ENCODE measurements at places on chromosomes 3 and 15.
A peak's percentile ranks its signal among the peaks of the same experiment; 100 is the strongest.

DNA sequence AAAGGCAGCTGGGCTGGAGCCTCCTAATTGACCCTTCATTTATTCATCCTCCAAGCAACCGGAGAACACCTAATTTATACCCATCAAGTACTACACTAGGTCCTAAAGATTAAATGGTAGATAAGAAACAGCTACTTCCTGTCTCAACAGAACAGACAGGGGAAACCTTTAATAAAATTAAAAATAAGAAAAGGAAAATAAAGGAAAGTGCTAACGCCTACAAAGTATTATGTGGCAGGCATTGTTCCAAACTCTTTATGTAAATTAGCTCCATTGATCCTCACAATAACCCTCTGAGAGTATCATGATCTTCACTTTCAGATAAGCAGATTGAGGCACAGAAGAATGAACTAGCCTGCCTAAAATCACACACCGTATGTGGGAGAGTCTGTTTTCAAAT, 139.5 kb downstream of the CNTN6 start:
- DNase-seq, result no peak

GRCh38 chr3:3802046-3802445, 2.8 kb downstream of the LRRN1 start:
- no peak for DNase-seq

GRCh38 chr3:11152301-11152700, 2.0 kb upstream of the HRH1 start:
- DNase-seq, result no peak

GRCh38 chr3:123884203-123884831, at the start of gene MYLK:
Gene MYLK (minus strand): TSS chr3:123884332. CDS start chr3:123793841, 90,491 bp downstream.
- DNase-seq, result peak; percentile 84

- no peak for DNase-seq
Measured at GRCh38 chr15:60901647-60902046, 327.5 kb downstream of the RORA start.

DNA sequence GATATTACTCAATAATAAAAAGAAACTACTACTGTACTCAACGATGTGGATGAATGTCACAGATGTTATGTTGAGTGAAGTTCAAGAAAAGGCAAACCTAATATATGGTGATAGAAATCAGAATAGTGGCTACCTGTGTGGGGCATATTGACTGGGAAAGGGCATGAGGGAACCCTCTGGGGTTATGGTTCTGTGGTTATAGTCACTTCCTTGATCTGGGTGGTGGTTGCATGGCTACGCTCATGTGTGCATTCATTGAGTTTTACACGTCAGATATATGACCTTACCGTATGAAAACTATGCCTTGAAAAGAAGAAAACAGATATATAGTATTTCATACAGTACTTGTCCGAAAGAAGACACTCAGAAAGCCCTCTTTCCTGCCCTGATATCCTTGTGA, 331.0 kb upstream of the LRRFIP2 start:
- no peak for DNase-seq

DNA sequence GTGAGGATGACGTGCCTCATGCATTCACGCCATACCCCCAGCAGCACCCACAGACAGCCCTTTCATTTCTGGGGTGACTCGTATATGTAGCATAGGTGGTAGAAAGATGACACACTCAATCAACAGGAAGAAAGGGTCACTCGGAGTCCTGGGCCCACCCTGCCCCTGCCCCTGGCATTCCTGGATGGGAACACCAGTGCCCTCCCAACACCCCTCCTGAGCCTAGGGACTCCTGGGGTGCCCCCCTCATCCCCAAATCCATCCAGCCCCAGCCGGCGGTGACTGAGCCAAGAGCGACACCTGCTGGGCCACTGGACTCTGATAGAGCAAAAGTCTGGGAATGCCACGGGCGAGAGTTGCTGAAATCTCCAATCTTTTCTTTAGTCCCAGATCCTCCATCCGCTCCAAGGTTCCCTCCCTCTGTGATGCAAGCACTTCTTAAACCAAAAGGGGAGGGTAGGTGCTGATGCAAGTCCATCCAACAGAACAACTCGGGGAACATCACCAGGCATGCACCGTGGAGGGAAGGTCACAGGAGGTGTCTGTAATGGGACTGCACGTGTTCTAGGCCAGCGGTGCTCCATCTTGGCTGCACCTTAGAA, 31.1 kb downstream of the ACAN start:
- DNase-seq, result no peak

DNA sequence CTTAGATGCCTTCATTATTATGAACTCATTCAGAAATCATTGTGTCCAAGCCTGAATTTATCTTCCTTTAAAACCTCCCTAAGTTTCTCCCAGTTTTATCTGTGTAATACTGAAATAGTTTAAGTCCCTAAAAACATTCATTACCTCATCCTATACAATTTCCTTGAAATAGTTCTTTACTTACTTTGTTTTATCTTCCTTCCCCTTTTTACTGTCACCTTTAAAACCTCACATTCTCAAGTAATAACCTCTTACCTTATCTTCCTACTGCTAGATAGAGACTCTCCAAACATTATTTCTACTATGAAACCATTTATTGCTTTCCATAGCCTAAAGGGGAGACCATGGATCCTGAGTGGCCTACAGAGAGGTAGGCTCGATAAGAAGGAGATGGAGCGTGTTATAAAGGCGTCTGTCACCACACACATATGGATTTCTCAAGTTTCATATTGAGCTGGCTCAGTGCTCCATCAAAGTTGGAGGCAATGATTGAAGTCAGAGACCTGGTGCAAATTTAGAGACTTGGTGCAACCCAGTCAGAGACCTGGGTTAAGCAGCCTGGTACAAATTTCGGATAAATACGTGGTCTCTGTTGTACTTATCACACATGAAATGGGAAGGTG, 140.4 kb downstream of the NFKBIZ start:
- no peak for DNase-seq

DNA sequence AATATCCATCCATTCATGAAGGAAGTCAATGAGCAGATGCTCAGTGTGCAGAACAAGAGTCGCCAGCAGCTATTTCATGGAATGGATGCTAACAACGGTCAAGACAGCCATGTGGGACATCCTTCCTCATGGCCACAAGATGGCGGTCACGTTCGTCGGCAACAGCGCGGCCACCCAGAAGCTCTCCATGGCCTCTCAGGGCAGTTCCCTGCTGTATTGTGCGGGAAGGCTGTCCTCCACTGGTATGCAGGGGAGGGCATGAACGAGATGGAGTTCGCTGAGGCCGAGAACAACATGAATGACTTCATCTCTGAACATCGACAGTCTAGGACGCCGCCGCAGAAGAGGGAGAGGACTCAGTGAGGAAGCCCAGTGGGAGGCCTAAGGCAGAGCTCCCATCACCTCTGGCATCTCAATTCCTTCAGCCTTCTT, 208.3 kb downstream of the TJP1 start:
- no peak for DNase-seq

DNA sequence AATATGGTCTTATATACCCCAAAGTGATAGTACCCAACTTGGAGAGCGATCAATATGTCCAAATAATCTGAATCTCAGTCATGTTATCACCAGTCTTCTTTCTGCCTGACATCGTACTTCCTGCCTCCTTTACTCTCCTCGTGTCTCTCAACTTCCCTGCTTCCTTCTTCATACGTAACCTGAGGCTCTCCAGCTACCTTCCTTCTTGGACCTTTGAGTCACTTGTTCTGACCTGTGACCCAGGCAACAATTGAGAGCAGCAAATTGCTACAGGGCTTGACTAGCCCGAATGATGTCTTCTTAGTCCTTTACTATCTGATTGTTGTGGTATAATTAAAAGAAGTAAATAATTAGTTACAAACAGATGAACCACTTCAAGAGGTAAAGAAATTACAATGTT, 145.9 kb upstream of the MBNL1 start:
- no peak for DNase-seq

GRCh38 chr15:65285291-65286068, 1.2 kb downstream of the PARP16 start:
- no peak for DNase-seq

- no peak for DNase-seq
Measured at GRCh38 chr15:65558336-65558735, 28.1 kb downstream of the HACD3 start.

DNA sequence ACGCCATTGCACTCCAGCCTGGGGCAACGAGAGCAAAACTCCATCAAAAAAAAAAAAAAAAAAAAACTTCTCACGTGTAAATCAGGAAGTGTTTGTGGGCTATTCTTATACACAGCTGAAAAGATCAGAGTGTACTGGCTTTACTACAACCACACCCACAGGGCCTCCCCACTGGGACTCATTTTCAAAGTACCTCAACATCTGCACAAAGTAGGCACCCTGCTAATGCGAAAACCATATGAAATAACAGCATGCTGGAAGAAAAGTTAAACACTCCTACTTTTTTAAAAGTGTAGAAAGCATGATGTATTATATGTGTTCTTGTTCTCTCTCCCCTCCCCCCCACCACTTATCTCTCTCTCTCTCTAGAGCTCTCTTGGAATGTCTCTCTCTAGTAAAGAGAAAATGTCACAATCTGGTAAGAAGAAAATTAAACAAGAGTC, 11.1 kb downstream of the UACA start:
- DNase-seq, result peak; percentile 71

DNA sequence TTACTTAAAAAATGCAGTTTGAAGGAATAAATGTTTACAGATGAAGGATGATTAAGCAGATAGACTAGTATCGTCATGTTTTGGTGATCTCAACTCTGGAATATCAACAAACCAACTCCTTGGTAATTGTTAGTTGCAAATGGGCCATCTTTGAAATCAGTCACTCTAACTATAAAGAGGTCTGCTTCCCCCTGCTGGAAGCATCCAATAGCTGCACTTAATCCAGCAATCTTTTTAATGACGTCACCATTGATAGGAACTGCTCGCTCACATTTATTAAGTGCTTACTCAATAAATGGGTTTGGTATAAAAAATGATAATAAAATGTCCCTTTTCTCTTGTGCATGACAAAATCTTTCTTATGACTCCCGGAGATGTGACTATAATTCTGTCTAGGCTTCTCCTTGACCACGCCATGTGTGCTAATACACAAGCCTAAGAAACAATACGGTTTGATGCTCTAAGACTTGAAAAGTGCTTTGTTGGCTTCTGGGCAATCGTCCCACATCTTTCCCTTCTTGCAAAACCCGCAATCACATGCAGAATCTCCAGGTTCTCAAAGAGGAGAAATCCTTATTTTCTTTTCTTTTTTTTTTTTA, 227.6 kb upstream of the POU1F1 start:
- no peak for DNase-seq

DNA sequence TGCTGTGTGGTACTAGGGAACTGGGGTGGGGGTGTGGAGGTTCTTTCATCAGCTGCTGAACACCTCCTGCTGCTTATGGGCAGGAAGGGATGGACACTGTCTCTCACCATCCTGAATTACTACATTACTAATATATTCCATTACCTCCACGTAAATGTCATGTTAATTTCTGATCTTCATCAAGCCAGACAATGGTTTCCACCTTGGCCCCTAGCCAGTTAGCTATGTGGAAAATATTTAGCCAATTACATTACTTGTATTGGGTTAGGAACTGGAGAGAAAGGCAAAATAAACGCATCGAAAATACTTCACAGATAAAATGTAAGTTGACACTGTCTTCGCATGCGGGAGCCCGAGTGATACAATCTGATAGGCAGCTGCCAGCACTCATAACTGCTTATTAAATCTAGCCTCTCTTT, 95.1 kb downstream of the FOXP1 start:
- DNase-seq, result no peak

DNA sequence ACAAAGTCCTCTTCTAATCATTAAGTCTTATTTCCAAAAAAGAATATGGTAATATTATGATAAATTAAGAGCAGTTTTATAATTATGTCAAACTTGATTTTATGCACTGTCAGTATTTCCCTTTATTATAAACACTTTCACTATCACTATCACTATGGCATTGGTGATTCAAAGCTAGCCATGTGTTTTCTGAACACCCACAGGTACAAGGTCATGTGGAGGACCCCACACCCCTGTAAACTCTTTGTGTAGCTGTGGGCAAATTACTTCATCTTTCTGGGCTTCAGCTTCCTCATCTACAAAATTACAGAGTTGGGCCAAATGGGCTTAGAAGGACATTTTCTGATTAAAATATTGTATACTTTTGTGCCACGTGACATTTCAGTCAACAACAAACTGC, 41.7 kb downstream of the FBXL22 start:
- DNase-seq, result no peak

GRCh38 chr3:188950832-188951489, 220.8 kb upstream of the TPRG1 start:
- peak; percentile 70 for DNase-seq

GRCh38 chr15:72609862-72610261, 44.6 kb upstream of the GOLGA6B start:
- no peak for DNase-seq

GRCh38 chr15:69562564-69562963, 109.9 kb downstream of the RPLP1 start:
- no peak for DNase-seq

DNA sequence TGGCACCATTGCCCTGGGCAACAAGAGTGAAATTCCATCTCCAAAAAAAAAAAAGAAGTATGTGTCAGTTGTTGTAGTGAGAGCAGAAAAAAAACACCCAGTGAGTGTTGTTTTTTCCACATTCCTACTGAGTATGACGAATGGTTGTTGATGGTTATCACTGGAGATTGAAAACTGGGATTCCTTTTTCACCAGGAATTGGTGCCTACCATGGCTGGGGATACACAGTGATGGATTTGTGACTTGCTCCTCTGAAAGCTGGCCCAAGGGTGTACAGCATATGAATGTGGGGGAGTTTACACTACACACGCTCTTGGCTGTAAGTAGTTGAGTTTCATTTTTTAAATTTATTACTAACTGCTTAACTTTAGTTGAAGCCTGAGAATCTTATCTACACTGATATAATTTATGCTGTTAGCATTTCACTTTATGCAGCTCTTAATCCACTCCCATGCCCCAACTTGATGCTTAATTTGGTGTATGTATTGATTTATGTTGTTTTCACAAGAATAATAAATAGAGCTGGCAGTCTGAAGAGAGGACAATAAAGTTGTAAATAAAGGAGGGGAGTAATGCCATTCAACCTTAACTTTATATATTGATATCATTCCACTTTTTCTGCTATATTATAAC, 56.0 kb upstream of the MME start:
- DNase-seq, result no peak
